ENCODE measurements at places on chromosomes 16 and 17.

GRCh38 chr17:59506894-59507726 is 58.3 kb upstream of the DHX40 start:
- peak; percentile 57 for DNase-seq

DNA sequence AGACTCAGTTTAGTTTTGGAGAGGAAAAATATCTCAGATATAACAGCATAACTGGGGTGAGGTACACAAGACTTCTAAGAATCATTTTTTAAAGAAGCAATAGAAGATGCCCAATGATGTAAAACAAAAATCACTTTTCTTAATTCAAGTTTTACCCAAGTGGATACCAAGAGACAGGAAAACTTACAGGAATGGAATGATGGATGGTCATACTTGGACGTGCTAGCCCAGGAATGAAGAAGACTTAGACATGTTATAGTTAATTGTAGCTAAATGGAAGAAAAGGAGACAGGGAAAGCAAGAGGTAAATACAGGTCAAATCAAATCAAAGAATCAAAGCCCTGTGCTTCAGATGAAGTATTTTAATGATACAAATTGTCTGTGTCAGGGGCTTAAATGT is 312.7 kb upstream of the KCNJ16 start:
- no peak for DNase-seq

DNA sequence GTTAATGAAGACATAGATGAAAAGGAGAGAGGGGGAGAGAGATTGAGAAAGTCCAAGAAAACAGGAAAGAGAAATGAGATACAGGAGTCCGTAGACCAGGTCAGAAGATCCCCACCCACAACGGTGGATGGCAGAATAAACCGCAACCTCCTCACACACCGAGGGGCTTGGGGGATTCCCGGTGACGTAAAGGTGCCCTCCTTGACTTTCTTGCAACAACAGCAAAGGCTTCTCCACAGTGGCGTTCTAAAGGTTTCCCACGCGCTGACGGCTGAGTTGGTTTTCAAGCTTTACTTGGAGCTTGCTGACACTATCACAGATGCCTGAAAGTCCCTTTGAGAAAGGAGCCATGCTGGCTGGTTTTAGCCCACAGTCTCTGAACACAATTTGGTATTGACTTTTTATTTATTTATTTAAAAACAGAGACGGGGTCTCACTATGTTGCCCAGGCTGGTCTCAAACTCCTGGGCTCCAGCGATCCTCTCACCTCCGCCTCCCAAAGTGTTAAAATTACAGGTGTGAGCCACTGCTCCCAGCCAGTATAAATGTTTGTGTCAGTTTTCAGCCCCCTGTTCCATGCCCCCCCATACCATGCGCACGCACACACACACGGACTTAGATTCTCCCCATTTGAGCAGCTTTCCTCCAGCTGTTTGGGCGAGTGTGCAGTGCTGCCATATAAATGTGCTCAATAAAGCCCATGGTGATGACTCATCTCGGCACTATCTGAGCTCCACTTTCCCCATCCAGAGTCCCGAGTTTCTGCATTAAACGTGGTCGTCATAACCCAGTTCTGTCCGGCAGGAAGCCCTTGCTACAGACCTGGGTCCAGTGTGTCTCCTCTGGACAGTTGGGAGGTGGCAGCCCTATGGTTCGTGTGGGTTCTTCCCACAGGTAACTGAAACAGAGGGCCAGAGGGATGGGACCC is 33.0 kb upstream of the SEC14L1 start:
- no peak for DNase-seq

GRCh38 chr17:17304521-17304985 is 1.4 kb downstream of the NT5M start:
- DNase-seq = no peak

GRCh38 chr16:85898521-85899442 is at the start of gene IRF8:
Gene IRF8 (plus strand): TSS chr16:85899162. CDS start chr16:85903016, 3,854 bp downstream.
- peak; percentile 96 for DNase-seq

DNA sequence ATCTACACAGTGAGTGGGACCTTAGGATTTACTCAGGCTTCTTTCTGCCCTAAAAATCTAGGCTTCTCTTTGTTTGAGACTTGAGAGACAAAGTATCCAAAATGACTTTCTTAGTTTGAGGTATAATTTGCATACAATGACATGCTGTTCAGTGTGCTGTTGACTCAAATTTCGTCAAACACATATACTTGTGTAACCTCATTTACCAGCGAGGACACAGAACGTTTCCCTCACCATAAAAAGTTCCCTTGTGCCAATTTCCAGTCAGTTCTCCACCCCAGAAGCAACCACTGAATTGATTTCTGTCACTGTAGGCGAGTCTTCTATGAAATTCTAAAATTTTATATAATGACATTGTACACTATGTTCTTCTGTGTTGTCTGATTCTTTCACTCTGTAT is 68.0 kb upstream of the MAF start:
- no peak for DNase-seq

GRCh38 chr17:79006046-79006445 is 3.5 kb downstream of the CANT1 start:
- peak; percentile 76 for DNase-seq

- DNase-seq = no peak
Observed at GRCh38 chr17:21463779-21464407, 87.7 kb downstream of the KCNJ12 start.

- no peak for DNase-seq
Observed at GRCh38 chr16:14378689-14379467, 251.2 kb downstream of the PARN start.

DNA sequence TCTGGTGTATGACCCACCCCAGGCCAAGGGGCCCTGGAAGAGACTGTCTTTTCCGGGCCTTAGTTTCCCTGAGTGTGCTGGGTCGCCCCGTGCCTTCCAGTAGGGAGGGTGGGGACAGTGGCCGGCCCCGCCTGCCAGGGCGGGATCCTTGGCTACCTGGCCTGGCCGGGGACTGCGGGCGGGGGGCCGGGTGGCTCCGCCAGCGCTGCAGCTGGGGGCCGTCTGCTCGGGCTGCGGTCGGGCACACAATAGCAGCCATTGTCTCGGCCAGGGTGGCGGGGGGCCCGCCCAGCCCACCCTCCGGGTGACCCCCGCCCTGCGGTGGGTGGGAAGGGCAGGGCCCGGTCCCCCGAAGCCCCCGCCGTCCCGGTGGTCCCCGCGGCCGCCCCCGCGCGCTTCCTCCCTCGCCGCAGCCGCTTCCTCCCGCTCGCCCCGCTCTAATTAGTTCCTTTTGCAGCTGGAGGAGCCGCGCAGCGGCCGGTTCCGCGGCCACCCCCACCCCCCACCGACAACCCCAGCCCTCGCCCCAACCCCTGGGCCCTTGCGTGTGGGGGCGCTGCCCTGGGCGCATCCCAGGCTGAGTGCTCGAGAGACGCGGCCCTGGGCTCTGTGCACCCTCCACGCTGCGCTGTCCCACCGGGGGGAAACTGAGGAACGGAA is 11.6 kb downstream of the GLIS2 start:
- no peak for DNase-seq

DNA sequence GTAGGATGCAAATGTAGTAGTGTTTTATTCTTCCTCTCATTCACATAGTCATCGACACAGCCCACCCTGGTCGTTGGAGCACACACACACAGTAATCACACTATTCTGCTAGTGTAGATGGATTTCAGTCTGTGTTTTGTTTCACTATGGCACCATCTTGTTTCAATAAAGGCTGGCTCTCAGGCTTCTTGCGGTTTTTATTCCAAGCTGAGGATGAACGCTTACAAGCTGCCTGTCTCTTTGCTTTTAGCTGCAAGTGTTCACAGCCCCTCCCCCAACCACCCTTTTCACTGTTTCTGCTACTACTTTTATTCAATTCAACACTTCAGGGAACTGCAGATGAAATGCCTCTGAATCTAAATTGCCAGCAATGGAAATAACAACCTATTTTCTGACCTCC is 140.9 kb upstream of the PMFBP1 start:
- DNase-seq = no peak

GRCh38 chr17:8673612-8674011 is 43.1 kb upstream of the MYH10 start:
- DNase-seq = no peak

DNA sequence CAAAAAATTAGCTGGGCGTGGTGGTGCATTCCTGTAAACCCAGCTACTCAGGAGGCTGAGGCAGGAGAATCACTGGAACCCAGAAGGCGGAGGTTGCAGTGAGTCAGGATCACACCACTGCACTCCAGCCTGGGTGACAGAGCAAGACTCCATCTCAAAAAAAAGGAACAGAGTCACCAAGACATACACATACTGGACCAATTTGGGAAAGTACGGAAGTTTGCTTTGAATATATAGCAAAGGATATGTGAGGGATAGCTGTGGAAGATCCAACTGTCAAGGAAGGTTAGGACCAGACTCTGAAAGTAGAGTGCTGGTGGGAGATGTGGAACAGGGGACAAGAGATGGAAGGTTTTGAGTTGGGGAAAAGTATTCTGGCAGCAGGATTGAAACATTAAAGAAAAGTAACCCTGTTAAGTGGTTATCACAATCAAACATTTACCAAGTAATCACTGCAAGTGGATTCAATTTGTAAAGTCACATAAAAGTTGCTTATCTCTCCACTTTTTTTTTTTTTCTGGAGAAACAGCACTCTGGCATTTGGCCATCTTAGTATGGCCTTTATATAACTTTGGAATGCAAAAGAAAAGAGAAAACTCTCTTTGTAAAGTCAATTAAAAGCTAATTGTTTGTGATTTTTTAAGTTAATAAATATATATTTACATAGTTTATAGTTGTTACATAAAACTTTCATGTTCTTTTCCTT is 259.4 kb upstream of the TBX2 start:
- peak; percentile 74 for DNase-seq
